Esophagus squamous epithelium (tissue), 5 donors: ENCODE measurements at places on chromosomes 6 and 20. TPM values are rescaled to one million over a fixed set of nuclear protein-coding genes. Genes with fewer than 3 reads are reported as not detected.

Gene LY6G6C
- total RNA-seq = 1.3 TPM

Gene RIMS1
- 16.8 TPM for total RNA-seq

Gene DEFB126
- not detected for total RNA-seq

Gene NRSN1
- not detected for total RNA-seq

Gene NKAIN2
- 0.19 TPM for total RNA-seq

Gene MYMX
- not detected for total RNA-seq

DNA sequence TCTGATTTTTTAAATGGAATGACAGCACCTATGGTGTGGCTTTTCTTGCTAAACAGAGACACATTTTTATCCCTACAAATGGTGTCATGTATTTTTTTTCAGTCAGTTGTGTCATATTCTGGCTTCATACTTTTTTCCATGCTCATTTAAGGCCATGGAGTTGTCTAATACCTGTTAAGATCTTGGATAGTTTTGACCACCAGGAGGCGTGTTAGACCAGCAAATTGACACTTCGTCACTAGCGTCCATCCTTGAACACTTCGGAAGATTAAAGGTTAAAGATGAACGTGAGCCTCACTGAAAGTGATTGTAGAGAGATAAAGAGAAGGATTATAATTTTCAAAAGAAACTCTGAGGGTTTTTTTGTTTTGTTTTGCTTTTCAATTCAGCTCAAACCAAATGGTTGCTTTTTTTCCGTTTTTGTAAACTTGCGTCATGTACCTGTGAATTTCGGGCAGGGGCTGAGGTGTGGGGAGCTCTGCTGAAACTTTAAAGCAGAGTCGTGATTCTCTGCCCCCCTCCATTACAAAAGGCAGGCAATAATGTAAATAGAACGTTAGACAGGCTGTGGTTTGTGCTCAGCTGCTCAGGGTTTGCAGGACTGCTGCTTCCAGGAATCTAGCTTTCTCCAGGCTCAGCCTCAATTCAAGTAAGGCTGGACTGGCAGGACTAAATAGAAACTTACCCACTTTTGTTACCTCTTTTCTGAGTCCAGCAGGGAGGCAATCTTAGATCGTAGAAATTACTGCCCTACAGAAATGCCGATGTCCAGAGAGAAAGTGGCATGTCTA, 245.1 kb downstream of the FOXA2 start:
- peaks cover 14% of the 10 kb centered on the region for H3K4me1 ChIP-seq
- H3K4me3 ChIP-seq = no peak overlapping the region
- DNase-seq = no peak
- no peaks in the 10 kb centered on the region for H3K36me3 ChIP-seq
- H3K27me3 ChIP-seq = no peaks in the 10 kb centered on the region

DNA sequence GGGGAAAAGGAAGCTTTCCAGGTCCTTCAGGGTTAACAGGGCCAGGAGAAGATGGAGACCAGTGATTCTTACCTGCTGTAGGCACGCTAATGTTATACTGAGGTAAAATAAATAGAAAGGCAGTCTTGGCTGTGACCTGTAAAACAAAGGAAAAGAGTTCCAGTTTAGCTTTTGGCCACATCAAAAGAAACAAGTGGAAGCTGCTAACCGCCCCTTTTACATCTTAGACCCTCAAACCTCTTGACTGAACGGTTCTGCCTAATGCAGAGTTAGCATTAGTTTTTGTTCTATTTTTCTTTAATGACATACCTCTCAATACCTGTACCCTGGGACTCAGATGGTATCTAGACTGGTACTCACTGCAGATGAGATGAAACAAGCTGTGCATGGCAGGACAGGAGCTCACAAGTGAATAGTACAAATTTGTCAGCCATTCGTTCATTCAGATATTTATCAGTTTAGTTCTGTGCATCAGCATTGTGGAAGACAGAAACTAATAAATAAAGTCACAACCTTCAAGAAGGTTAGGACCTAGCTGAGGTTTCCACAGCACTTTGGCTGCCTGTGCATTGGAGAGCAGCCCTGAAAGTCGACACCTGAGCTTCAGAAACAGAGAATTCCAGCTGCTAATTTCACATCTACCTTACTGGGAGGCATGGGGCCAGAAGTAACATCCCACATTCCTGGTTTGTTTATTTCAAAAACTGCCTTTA, 41.0 kb downstream of the TRAM2 start:
- no peak for DNase-seq
- no peak overlapping the region for H3K4me3 ChIP-seq
- H3K4me1 ChIP-seq = peaks cover 28% of the 10 kb centered on the region
- no peaks in the 10 kb centered on the region for H3K36me3 ChIP-seq
- H3K27ac ChIP-seq = no peak overlapping the region
- no peaks in the 10 kb centered on the region for H3K27me3 ChIP-seq

DNA sequence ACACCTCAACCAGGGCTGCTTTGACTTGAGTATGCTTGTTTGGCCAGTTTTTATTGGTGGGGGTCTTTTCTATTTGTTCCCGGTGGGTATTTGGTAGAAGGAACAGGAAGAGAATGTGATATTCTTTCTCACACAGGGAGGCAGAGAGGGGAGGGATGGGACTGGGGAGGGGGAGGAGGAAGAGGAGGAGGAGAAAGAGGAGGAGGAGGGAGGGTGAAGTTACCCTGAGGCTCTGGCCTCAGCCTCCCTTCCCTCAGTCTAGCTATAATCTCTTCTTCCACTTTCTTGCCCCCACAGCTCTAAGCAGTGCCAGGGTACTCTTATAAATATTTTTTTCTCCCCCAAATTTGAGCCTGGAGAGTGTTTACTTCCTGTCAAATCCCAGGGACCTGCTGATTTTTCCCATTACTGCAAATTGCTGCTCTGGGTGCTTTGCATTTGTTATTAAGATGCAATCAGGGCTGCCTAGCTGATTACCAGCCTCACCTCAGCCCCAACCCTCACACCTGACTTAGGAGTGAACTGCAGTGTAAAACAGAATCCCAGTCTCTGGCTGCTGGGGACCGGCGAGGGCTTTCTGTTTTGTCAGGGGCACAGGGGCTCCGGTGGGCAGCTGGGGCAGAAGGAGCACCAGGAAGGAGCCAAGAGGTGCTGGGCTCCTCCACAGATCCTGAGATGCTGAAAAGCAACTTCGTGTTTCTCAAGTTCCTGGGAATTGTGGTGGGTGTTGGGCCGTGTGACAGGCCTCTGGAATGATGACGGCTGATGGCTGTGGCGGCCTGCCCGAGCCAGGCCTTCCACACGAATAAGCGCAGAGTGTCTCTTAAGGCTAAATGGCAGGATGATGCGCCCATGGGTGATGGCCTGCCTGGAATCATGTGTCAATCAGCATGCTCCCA, 141.4 kb downstream of the CD83 start:
- H3K4me3 ChIP-seq = no peak overlapping the region
- H3K27ac ChIP-seq = no peak overlapping the region
- no peak for DNase-seq

- no peak overlapping the region for H3K27ac ChIP-seq
- H3K36me3 ChIP-seq = no peaks in the 10 kb centered on the region
- no peak overlapping the region for H3K4me3 ChIP-seq
- H3K4me1 ChIP-seq = peaks cover 75% of the 10 kb centered on the region
Observed at GRCh38 chr6:3359101-3359752, 97.6 kb downstream of the SLC22A23 start.

GRCh38 chr6:143400258-143401067, 50.0 kb downstream of the ADAT2 start:
- no peak overlapping the region for H3K27ac ChIP-seq
- DNase-seq = no peak
- no peak overlapping the region for H3K4me3 ChIP-seq
- peaks cover 9% of the 10 kb centered on the region for H3K4me1 ChIP-seq
- no peaks in the 10 kb centered on the region for H3K27me3 ChIP-seq
- H3K36me3 ChIP-seq = no peaks in the 10 kb centered on the region

GRCh38 chr6:144162977-144163376, 12.7 kb downstream of the STX11 start:
- no peak overlapping the region for H3K4me3 ChIP-seq
- no peaks in the 10 kb centered on the region for H3K27me3 ChIP-seq
- H3K4me1 ChIP-seq = peaks cover 4% of the 10 kb centered on the region
- no peak for DNase-seq
- no peak overlapping the region for H3K27ac ChIP-seq

DNA sequence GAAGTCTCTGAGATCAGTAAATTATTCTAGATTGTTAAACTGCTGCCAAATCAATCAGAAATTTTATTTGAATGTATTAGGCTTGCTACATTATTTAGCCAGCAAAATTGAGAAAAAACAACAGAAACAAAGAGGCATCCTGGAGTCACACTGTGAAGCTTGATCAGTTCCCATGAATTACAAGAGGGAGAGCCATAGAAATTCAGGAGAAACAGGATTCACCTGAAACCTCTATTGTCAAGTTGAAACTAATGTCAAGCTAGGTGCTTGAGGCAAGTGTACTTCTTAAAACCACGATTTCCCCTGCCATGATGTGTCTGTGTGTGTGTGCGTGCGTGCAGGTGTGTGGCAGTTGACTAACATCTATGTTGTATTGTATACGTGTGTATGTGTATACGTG, 439.1 kb upstream of the NOX3 start:
- H3K4me3 ChIP-seq = no peak overlapping the region
- H3K4me1 ChIP-seq = no peaks in the 10 kb centered on the region
- no peak overlapping the region for H3K27ac ChIP-seq
- no peaks in the 10 kb centered on the region for H3K27me3 ChIP-seq

GRCh38 chr6:15296735-15297134, 50.9 kb downstream of the JARID2 start:
- H3K27me3 ChIP-seq = no peaks in the 10 kb centered on the region
- DNase-seq = no peak
- H3K4me3 ChIP-seq = no peak overlapping the region
- H3K36me3 ChIP-seq = no peaks in the 10 kb centered on the region
- no peak overlapping the region for H3K27ac ChIP-seq

DNA sequence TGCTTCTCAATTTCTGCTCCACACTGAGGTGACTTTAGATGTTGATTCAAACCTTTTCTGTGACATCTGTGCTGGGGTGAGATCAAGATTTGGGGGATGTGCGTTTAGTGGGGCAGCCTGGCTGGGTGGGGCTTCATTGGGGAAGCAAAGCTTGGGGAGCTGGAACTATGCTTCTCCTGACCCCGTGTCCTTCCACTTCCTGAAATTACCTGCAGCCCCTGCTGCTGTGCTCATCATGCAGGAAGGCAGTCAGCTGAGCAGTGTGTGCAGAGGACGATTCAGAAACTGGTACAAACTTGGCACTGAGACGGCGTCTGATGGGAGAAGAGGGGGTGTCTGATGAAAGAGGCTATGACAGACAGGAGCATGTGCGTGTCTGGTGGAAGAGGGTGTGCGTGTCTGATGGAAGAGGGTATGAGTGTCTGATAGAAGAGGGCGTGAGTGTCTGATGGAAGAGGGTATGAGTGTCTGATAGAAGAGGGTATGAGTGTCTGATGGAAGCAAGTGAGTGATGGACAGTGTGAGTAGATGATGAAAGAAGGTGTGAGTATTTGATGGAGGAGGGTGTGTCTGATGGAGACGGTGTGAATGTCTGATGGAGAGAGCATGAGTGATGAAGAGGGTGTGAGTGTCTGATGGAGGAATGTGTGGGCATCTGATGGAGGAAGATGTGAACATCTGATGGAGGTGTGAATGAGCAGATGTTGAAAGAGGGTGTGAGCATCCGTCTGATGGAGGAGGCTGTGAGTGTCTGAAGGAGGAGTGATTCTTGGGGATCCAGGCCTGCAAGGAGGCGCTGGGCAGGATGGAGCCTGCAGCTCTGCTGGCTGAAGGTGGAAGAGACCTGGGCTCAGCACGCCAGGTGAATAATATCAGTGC, 103.4 kb downstream of the SYCP2 start:
- no peak for DNase-seq
- no peak overlapping the region for H3K4me3 ChIP-seq
- no peak overlapping the region for H3K27ac ChIP-seq
- H3K27me3 ChIP-seq = no peaks in the 10 kb centered on the region
- H3K4me1 ChIP-seq = no peaks in the 10 kb centered on the region

DNA sequence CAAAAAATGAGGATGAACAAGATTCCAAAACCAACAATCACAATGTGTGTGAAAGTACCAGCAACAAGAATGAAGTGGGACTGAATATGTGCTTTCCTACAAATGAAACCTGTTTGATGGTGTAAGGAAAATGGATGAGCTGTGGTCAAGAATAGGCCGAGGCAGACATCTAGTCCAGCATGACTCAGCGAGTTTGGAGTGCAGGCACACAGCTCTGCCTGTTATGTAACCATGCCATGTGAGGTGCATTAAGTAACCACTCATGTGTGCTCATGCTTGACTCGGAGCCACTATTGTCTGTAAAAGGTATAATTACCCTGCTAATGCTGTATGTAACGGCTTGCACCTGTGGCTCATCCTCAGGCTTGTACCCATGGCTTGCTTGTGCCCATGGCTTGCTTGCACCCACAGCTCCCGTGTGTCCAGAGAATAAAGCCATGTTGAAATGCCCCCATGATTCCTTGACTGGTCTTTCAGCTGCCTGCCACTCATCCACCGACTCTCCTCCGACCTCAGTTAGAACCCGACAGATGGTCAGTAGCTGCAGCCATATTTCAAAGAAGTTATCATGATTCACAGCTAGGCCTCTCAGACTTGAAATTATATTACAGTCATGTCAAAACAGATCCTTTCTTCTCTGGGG, 98.7 kb downstream of the BACH2 start:
- no peak overlapping the region for H3K27ac ChIP-seq
- H3K36me3 ChIP-seq = no peaks in the 10 kb centered on the region
- no peak for DNase-seq
- H3K4me3 ChIP-seq = no peak overlapping the region
